NCI-H1417 treated with DMSO at 0.1 percent for 48 hours (cell line): ENCODE measurements at places on chromosomes 16 and 17.

DNA sequence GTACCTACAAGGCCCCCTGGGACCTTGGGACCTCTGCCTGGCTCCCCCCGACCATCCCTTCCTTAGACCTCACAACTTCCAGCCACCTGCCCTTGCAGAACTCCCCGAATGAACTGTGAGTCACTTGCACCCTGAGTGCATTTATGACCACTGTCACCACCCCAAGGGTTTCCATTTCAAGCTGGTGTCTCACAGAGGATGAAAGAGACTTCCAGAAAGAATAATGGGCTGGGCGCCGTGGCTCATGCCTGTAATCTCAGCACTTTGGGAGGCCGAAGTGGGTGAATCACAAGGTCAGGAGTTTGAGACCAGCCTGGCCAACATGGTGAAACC, 124.5 kb upstream of the CIBAR2 start:
- DNase-seq = no peak

DNA sequence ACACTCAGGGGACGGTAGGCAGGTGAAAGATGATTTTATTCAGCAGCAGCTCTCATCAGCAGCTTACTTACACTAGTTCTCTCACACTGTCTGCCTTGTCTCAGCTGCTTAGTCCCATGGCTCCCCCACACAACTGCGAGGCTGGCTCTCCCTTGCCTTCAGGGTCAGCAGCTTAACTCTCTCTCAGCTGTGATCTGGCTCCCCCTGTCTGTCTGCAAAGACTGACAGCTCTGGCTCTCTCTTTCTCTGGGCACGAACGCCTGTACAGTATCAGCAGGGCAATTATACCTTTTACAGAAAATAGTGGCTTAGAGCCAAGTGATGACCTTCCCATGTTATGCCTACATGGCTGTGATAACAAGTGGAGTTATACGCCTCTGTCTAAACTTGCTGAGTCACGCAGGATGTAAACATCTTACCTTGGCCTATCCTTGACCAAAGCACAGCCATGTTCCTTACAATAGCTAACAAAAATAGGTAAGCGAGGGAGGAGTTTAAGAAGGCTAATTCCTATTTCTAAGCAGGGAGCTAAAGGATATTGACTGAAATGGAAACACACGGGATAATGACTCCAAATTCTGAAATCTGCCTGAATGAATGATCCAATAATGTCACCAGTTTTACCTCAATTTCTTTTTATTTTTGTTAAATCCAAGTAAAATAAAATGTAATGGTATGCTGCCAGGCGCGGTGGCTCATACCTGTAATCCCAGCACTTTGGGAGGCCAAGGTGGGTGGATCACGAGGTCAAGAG, 1.1 kb upstream of the NDUFAB1 start:
- DNase-seq = no peak

- DNase-seq = no peak
Measured at GRCh38 chr17:70238646-70239045, 69.3 kb downstream of the KCNJ2 start.

DNA sequence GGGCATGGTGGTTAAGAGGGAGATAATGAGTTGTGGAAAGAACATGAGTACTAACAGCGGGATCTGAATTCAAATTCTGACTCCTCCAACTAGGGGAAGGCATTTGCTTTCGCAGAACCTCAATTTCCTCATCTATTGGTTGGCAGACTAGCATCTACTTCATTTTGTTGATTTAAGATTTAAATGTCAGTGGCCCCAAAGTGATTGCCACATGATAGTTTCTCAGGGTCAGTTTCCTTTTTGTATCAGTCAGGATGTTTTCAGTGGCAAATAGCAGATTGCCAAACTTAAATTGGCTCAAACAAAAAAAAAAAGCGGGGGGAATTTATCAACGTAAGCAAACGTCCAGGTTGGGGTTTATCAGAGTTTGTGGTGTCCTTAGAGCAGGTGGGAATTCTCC, 25.1 kb upstream of the NOS2 start:
- DNase-seq = no peak

DNA sequence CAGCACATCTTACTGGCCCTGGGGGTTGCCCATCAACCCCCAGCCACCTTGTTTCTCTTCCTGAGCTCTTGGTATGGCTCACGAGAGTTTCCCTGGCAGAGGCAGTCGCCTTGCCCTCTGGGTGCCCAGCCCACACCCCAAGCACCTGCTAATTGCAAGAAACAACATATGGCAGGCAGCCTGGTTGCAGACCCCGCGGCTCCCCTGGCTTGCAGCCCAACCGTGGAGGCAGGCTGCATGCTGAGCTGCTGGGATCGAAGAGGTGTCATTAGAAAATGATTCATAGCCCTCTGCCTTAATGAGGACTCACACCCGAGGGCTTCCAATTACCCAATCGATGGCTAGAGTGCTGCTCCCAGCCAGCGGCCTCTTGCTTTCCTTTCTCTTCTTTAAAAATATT, 115.7 kb downstream of the TMEM114 start:
- no peak for DNase-seq

GRCh38 chr17:12599186-12599920, 66.3 kb upstream of the MYOCD start:
- DNase-seq = no peak

GRCh38 chr17:17816240-17816814, 20.5 kb downstream of the SREBF1 start:
- no peak for DNase-seq

DNA sequence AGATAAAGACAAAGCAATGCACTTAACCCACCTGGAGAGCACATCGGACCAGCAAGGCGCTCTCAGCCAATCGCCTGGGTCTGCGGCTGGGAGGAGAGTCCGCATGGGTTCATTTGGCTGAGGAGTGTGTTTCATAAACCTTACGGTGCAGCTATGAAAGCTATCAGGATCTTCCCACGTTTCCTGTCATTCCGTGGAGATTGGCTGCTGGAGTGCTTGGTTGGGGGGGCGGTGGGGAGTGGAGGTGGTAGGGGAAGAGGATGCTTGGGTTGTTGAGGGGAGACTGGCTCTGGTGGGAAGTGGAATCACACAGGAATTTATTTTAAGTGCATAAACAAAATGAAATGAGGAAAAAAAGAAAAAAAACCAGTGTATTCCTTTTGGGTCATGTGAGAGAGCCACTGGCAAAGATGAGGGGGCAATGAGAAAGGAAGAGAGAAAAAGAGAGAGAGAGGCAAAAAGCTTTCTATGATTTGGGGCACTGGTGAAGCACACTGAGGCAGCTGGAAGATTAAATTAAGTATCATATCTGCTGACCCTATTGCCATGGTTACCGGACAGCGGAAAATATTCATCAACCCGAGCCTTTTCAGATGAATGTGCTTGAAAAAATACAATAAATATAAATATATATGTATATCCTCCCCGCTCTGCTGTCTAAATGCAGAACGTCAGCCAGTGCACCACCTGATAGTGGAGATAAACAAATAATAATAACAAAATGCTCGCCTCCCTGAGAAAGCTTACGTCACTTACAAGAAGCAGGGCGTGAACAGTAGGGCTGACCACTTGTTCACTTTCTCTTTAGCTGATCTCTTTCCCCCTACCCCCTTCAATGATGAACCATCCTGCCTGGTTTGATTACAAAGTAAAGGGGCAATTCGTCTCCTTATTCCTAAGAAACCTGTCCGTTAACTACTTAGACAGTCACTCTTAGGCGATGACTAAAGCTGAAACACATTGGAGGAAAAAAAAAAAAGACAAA, 457.0 kb upstream of the ZFHX3 start:
- DNase-seq = no peak

- no peak for DNase-seq
Measured at GRCh38 chr17:47945080-47945479, 3.7 kb downstream of the PNPO start.

- no peak for DNase-seq
Measured at GRCh38 chr16:28967156-28967555, 7.4 kb upstream of the SPNS1 start.

- DNase-seq = no peak
Measured at GRCh38 chr17:29592850-29593551, at the start of gene ANKRD13B. Gene ANKRD13B (plus strand): TSS chr17:29593132. CDS start chr17:29593622, 490 bp downstream.

- no peak for DNase-seq
Measured at GRCh38 chr16:1153480-1154160, 714 bp downstream of the CACNA1H start.

- no peak for DNase-seq
Measured at GRCh38 chr17:57920916-57921703, 34.1 kb downstream of the CUEDC1 start.

DNA sequence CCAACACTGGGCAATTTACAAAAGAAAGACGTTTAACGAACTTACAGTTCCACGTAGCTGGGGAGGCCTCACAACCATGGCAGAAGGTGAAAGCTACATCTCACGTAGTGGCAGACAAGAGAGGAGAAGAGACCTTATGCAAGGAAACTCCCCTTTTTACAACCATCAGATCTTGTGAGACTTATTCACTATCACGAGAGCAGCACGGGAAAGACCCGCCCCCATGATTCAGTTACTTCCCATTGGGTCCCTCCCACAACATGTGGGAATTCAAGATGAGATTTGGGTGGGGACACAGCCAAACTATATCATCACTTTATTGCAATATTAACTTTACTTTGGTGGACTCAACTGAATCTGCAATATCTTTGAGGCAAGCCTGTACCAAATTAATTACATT, 11.9 kb upstream of the ENGASE start:
- DNase-seq = no peak

DNA sequence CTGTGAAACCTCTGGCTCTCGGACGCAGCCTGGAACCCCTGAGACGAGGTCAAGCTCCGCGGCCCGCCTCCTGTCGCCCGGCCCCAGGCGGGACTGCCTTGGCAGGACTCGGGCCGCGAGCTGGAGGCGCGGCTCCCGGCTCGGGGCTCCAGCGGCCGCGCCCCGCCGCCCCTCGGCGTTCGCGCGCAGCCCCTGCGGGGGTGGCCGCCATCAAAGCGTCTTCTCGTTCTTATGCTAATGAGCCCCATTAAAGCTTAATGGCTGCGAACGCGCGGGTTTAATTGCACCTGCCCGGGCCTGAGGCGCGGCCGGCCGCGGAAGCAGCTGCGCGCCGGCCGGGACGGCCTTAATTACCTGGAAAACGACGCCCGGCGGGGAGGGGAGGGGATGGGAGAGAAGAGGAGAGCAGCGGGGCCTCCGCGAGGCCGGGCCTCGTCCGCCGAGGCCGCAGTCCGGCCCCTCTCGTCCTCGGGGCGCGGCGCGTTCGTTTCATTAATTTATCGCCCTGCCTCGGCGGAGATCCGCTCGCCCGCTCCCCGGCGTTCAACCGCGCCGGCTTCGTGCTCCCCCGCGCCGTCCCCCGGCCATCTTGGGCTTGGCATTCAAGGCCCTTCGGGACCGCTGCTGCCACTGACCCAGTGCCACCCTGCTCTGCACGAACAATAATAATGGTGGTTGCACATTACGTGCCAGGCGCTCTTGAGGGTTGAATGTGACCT, 19.2 kb downstream of the RAI1 start:
- no peak for DNase-seq

DNA sequence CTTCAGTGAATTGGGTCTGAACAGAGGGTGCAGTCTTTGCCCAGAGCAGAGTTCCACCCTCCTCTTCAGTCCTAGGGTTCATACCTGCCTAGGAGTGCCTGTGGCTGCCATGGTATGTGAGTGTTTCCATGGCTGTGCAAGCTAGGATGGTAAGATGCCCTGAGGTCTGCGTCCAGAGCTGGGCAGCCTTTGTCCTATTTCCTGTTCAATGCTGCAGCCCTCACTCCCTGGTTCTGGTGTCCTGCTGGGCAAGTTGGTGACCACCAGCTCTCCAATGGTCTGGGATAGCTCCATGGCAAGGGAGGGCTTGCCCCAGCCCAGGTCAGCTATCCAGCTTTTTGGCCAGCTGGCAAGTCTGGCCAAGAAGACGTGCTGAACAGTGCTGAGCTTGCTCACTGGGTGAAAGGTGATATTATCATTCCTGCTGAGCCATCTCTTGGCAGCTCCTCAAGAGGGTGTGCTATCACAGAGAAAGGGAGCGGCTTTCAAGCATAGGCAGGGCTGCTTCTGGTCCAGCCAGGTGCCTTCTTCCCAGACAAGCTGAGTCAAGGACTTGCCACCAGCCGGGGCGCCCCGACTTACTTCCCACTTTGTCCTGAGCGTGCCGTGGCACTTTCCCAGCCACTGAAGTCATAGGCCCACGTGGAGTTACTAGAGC, 13.0 kb upstream of the NFATC3 start:
- no peak for DNase-seq

GRCh38 chr17:67069603-67070136, 25.3 kb downstream of the CACNG1 start:
- no peak for DNase-seq

GRCh38 chr17:75703591-75703990, 17.7 kb upstream of the ITGB4 start:
- DNase-seq = no peak

DNA sequence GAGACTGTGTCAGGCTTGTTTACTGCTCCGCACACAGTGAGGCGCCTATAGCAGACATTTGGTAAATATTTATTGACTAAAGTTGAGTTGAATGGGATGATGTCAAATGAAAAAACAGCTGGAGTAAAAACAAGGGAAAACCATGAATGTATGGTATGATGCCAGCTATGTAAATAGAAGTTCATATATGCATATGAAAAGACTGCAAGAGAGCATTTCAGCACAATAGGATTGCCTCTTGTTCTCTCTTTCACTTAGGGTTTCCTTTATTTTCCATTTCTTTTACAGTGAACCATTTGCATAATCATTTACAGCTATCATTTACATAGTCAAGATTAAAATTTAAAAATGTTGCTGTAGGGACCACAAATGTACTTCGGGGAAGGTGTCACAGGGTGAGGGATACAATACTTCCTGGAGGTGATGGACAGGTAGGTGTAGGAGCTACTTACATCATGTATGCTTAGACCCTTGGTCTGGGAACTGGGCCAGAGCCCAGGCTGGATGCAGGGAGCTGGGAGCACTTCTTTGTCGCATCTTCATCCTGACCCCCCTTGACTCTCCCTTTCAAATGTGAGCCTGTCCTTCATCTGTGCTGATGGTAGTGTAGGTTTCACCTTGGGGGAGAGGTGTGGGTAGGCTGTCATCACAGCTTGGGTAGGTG, 113.3 kb downstream of the UTP18 start:
- DNase-seq = no peak

GRCh38 chr17:45260204-45260783, 1.6 kb downstream of the SPATA32 start:
- DNase-seq = no peak

DNA sequence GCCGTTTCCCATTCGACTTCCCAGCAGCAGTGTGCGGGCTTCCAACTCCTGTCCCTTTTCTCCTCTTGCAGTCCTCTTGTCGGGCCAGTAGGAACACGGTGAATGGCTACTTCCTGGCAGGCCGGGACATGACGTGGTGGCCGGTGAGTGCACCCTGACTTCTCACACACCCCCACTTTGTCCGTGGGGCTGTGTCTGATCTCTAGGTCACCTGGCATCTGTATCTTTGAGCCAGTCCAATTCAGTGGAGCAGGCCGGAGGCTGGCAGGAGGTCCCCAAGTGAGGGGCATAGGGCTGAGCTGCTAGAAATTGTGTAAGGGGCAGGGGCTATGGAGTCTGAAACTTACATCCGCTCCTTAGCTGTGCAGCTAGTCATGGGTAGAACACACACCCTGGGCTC, 6.6 kb downstream of the SLC5A10 start:
- DNase-seq = no peak

GRCh38 chr17:50080827-50081226, 14.3 kb upstream of the PDK2 start:
- DNase-seq = no peak
